ENCODE measurements at places on chromosomes 16 and 17.

DNA sequence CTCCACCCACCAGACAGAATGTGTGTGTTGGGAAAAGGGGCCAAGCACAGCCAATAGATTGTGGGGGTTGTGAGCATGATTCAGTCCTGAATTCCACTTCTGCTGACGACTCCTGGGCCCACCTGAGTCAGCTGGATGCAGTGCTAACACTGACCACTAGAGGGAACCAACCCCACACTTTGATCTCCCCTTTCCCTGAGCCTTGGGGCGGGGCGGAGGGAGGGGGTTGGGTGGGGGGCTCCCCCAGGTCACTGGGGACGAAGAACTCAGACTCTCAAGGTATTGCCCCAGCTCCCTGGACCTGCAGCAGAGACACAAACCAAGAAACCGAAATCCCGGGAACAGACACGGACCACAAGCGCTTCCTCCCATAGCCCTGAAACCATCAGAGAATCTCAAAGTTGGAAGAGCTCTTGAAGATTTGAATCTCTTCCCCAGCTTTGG lies 621 bp upstream of the CSHL1 start:
- peak; percentile 15 for DNase-seq

DNA sequence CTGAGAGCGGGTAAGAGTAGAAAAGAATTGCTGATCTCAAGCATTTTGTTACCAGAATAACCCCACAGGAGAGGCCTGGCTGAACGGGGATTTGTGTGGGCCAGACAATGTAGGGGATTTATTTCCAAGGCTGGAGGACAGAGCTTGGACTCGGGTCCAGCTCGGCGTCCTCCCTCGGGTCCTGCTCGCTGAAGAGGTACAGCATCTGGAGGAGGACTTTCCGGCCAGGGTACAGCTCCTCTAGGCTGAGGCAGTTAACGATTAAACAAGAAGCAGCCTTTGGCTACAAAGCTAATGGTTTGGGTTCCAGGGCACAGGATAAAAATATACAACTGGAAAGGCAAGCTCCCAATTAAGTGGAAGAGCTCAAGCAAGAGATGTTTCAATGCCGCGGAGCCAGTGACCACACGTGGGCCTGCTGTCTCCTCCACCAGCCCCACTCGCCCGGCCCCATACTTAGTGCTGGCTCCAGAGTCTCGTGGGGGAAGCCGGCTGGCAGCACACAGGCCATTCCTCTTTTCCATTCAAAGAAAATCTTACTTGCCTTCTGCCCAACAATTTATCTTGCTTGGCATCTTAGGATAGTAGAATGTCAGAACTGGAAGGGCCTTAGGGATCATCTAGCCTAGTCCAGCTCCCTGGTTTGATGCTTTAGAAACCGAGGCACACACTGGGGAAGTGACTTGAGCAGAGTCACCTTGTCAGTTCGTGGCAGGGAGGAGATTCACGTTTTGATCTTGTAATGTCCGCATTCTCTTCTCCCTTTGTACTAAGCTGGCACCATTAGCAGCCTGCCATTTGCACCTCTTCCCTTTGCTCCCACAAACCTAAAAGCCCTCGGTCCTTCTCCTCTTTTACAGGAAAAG lies 85.9 kb upstream of the TBX2 start:
- DNase-seq: no peak

GRCh38 chr17:73952480-73953205 lies 250.8 kb upstream of the RPL38 start:
- DNase-seq: no peak

DNA sequence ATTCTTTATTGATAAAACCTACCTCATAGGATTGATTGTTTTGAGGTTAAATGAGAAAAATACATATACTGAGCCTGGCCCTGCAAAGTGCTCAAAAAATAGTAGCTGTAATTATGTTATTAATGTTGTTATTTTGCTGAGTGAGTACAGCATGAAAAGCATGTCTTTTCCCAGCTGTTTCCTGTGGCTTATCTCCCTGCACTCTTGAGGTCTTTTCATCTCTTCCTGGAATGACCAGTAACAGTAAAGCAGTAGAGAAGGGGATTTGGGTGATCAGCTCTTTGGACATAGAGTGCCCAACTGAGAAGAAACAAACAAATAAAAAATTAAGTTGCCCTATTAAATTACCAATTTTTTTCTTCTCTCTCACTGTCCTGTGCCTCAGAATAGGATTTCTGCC lies 53.7 kb downstream of the NFAT5 start:
- DNase-seq: no peak

DNA sequence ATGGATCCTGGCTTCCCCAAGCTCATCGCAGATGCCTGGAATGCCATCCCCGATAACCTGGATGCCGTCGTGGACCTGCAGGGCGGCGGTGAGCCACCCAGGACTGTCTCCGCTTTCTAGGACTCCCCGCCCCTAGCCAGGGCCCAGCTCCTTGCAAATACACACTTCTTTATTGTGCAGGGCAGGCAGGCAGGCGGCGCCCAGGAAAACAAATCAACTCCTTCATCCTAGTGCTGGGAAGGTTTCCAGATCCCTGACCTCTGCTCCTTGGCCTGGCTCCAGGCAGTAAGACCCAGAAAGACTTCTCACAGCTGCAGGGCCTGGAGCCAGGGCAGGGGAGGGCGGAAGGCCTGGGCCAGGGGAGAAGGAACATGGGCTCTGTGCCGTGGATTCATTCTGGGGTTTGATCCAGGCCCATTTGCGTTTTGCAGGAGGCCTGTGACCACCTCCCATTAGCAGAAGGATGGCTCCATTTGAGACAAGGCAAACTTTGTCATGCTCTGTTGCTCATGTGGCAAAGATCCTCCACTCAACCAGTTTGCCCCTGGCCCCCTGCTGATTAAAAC lies 6.0 kb upstream of the LPCAT2 start:
- peak; percentile 66 for DNase-seq
